Stimulated activated CD4-positive, alpha-beta T cell treated with anti-CD3 and anti-CD28 coated beads, Interleukin-1b, Interleukin-23, amount 100 ng/mL, for 1 hour (primary cell): ENCODE measurements at places on chromosomes 5 and 9.

- no peak for DNase-seq
These were observed 159.5 kb downstream of the FGF18 start for GRCh38 chr5:171578829-171579491.

GRCh38 chr5:56270058-56270457 is 36.9 kb upstream of the ANKRD55 start:
- no peak for DNase-seq

DNA sequence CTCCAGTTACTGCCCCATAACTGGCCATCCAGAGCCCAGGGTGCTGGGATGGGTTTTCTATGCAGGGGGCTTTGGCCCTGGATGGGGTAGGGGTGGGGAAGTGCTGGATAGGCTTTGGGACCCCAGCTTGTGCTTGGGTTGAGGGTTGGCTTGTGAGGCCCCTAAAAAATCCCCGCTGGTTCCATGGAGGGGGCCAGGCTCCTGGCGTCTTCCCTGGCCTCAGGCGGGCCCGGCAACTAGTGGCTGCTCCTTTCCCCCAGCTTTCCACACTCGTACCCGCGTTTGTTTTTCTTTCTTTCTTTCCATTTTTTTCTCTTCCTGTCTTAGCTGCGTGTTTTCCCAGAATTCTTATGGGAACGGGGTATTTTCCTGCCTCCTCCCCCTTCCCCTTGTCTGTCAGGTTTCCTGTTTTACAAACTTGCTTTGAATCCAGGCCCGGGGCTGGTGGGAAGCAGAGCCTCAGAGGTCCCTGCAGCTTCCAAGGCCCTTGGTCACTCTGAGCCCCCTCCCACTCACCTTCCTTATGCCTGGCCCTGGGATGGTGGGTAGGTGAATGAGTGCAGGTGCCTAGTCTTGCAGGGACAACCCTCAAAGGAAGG is 40.2 kb downstream of the RGS3 start:
- no peak for DNase-seq

DNA sequence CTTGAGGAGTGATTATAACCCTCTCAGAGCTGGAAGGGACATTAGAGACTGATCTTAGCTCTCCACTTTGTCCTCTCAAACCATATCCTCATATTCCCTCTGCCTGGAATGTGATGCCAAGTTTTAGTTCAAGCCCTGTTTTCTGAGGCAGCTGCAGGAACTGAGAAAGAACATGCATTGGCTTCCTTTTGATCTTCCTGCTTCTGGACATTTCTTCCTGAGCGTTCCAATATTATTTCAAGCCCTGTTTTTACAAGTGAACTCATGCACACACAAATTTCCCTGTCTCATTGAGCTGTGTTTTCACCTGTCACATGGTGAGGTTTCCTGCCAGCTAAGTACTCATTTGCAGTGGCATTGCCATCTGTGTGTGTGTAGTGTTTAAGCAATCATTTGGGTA is 17.0 kb downstream of the FOCAD start:
- DNase-seq: no peak

DNA sequence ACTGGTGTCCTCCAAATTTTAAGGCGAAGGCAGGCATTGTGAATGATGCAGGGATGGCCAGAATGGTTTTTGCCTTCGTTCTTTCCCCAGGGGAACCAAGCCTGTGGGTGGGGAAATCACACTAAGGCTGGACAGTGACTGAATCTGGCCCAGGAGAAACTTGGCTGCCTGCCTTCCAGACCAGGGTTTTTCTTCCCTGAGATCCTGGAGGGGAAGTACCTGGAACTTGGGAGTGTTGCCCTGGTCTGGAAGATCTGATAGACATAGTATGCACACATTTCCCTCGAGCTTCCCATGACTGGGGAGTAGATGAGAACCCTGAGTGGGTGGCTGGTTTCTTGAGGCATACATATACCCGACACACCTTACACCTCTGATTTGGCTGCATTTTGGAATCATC is 664 bp upstream of the IL11RA start:
- no peak for DNase-seq

- no peak for DNase-seq
These were observed 86.1 kb upstream of the NFIB start for GRCh38 chr9:14399756-14400657.

DNA sequence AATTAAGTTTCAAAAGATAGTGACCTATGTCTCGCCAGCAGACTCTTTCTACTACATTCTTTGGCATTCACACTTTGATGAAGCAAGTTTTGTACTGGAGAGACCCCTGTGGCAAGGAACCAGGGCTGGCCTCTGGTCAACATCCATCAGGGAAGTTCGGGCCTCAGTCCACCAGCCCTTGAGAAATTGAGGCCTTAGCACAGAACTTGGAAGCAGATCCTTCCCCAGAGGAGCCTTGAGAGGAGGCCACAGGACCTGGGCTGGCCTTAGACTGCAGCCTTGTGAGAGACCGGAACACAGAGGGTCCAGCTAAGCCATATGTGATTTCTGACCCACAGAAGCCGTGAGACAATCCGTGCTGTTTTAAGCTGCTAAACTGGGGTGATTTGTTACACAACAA is 317.9 kb downstream of the ZSWIM6 start:
- no peak for DNase-seq

GRCh38 chr9:133944746-133945135 is 47.4 kb downstream of the VAV2 start:
- DNase-seq: no peak

- DNase-seq: no peak
These were observed 234.1 kb upstream of the ANKRD55 start for GRCh38 chr5:56467176-56467717.

- no peak for DNase-seq
These were observed 180.1 kb downstream of the TTLL11 start for GRCh38 chr9:121912812-121913627.

GRCh38 chr5:109803854-109804253 is 114.1 kb downstream of the MAN2A1 start:
- DNase-seq: no peak

GRCh38 chr5:171956887-171957495 is 49.4 kb downstream of the FBXW11 start:
- DNase-seq: no peak

DNA sequence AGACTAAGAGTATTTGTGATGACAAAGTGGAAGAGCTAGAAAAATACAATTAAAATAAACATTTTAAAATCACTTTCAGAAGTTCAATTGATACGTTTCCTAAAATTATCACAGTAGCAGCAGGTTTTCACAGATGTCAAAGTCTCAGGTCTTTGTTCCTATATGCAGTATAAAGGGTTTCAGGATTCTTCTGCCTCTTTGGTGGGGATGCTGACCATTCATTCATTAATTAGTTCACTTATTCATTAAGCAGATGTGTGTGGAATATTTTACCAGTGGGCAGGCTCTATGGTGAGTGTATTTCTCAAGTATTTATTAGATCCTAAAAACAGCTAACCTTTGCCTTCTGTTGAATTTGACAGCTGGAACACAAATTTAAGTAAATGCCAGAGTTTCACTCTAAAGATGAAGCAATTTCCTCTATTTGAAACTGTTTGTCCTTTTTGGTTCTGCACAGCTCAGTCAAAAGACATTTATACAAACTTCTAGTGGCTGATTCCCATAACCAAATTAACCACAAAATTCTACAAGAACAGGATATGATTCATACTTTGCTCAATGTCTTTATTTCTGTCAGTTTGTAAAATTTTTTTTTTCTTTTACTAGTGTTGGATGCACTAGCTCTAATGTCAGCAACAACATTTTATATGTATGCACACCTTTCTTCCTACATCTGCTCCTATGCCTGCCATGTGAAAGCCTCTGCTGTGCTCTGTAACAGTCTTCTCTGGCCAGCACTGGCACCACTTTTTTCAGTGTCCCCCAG is 75.9 kb upstream of the PRR16 start:
- no peak for DNase-seq

GRCh38 chr9:93573516-93573828 is 2.9 kb upstream of the PHF2 start:
- DNase-seq: no peak

DNA sequence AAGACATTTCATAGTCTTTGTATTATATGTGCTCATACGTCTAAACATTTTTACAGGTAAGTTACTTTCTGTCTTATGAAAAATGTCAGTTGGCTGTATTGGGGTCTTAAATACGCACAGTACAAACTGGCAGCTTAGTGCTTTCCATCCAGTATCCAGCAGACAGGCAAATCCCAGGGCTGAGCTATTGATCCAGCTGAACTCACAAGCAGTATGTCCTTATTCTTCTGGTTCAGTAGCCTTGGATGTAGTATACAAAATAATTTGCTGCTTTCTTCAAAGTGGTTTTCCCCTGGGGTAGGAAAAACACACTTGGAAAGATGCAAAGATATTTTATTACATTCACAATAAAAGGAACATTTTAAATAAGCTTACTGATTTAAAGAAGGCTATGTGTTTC is 617.2 kb downstream of the NR2F1-AS1 start:
- no peak for DNase-seq

DNA sequence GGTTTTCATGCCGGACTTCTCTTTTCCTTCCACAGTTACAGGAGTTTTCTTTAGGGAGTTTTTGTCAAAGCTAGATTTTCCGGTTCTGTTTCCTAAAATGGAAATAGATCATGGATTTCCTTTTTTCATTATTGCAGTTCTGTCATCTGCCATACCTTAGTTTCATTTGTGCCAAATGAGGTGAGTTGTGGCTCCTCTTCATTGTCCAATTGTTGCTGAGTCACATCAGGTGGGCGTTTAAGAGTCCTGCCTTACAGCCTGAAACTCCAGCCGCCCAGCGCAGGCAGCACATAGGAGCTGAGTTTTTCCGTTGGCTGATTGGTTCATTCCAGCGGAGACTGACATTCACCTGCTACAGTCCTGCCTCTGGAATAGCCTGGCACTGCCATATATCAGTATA is 14.1 kb downstream of the SLC25A25 start:
- DNase-seq: no peak

GRCh38 chr5:116663081-116663480 is 88.5 kb upstream of the SEMA6A start:
- DNase-seq: no peak

GRCh38 chr5:50724262-50724661 is 57.8 kb downstream of the PARP8 start:
- no peak for DNase-seq

DNA sequence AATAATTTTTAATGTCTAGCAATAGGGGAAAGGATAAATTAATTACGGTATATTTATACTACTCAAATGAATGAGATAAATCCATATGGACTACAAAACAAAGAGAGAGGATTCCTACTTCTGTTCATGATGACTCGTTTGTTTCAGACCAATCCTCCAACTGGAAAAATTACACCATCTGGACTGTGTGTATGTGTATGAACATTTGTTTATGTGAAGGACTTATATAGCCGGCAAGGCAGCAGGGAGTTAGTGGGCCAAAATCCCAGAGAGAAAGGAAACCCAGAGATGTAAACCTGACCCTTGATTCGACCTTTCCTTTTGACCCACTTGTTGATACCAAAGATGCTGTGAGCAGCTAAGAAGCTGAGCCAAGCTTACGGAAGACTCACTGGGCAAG is 20.1 kb downstream of the PDE6A start:
- no peak for DNase-seq

- no peak for DNase-seq
These were observed 5.8 kb downstream of the POU4F3 start for GRCh38 chr5:146344155-146345118.

DNA sequence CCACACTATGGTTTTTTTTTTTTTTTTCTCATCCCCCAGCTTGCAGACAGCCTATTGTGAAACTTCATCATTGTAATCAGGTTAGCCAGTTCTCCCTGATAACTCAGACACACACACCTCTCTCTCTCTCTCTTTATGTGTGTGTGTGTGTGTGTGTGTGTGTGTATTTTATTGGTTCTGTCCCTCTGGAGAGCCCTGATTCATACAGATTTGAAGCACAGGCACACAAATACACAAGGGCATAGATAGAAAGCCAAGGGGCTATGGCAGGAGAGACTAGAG is 20.6 kb upstream of the VCAN start:
- DNase-seq: no peak

DNA sequence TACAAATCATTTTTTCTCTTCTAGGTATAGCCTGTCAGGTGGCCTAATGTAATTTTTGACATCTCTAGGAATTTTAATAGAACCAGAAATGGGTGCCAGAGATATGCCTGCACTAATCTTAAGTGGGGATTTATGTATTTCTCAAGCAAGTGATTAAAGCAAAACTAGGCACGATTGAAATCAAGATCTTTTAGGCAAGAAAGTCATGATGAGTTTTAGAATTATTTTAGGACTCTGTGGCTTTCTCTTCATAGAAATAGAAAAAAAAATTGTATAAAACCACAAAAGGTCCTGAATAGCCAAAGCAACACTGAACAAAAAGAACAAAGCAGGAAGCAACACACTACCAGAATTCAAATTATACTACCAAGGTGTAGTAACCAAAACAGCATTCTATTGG is 952 bp upstream of the AMACR start:
- no peak for DNase-seq

DNA sequence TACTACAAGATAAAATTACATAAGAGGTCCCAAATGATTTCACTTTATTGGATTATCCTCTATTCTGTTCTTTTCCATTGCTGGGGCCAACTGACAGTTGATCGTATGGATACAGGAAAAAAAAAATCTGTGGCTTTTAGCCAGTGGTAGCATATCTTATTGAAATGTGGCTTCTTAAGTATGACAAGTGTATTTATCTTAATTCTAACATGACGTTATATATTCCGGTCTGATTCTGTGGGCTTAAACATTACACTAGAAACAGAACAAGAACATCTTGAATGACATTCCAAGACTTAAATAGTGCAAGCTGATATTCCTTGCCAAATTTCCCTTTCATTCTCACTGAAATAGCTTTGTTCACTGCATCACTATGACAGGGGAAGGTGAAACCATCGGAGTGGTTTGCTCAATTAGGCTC is 117.9 kb downstream of the INSYN2B start:
- no peak for DNase-seq

- DNase-seq: no peak
These were observed 751.1 kb downstream of the TLR4 start for GRCh38 chr9:118455259-118455658.

DNA sequence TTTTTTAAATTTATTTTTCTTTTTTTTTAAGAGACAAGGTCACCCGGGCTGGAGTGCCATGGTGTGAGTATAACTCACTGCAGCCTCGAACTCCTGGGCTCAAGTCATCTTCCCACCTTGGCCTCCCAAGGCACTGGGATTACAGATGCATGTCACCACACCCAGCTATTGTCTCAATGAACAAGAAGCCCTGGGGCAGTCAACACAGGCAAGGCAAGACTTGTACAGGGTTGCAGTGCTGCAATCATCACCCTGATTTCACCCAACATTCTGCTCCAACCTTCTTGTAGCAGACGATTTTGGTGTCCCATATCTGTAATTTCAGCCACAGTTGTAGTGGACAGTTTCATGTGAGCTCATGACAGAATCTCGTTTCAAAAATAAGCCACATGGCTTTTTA is 205.8 kb upstream of the KIF2A start:
- no peak for DNase-seq

GRCh38 chr9:93670208-93671019 is 94.0 kb downstream of the PHF2 start:
- no peak for DNase-seq

DNA sequence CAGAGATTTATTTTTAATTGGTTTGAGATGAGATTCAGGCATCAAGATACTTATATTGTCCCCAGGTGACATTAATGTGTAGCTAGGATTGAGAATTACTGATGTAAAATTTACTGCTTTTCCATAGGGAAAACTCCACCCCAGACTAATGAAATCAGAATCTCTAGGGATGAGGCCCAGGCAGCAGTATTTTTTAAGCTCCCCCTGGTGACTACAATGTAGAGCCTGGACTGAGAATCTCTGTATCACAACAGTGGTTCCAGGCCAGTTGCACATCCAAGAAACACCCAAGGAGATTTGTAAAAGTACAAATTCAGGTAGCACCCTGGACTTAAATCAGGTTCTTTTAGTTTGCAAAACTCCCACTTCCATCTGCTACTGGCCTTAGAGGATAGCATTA is 185.7 kb downstream of the MARCHF11 start:
- DNase-seq: no peak

GRCh38 chr5:133751846-133752245 is 139.5 kb upstream of the FSTL4 start:
- DNase-seq: no peak
